Memory B cell (primary cell): ENCODE measurements at places on chromosomes 11 and 22.

DNA sequence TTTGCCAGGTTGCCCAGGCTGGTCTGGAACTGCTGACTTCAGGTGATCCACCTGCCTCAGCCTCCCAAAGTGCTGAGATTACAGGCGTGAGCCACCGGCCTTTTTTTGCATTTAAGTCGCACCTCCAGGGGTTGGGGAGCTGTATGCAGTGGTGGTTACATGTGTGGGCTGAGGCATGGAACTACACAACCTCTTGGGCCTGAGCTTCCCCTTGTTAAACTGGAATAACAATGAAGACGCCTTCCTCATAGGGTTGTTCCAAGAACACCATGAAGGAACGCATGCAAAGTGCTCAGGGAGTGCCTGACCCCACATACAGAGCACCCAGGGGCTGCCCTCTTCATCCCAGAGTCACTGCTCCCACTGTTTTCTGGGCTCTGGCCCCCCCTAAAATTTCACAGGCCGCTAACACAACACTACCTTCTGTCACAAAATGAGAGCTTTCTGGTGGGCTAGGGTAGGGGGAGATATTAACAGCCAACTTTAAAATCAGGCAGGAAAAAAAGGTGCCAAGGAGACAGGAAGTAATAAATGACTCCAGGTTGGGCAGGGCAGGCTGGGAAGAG is 1.3 kb upstream of the FAM118A start:
- H3K27ac ChIP-seq = peak overlapping the region; percentile 92
- H3K4me1 ChIP-seq = peaks cover 26% of the 10 kb centered on the region
- no peaks in the 10 kb centered on the region for H3K27me3 ChIP-seq
- no peak for DNase-seq
- no peaks in the 10 kb centered on the region for H3K36me3 ChIP-seq
- H3K4me3 ChIP-seq = peak overlapping the region; percentile 90

DNA sequence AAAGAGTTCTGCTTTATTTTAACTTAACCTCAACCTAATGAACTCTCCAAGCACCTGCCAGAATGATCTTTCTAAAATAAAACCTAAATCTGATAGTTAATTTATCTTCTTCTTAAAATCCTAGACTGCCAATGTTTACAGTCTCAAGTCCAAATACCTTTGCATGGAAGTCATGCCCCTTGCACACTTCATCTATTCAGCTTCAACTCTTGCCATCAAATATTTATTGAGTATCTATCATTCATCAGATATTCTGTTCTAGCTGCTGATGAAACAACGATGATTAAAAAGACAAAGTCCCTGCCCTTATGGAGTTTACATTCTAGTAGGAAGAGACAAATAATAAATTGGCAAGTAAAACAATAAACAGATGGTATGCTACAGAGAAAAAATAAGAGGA is 101.7 kb downstream of the APOL5 start:
- H3K4me1 ChIP-seq = no peaks in the 10 kb centered on the region
- H3K27ac ChIP-seq = no peak overlapping the region
- DNase-seq = no peak
- no peak overlapping the region for H3K4me3 ChIP-seq
- H3K36me3 ChIP-seq = no peaks in the 10 kb centered on the region
- H3K27me3 ChIP-seq = peaks cover 15% of the 10 kb centered on the region

GRCh38 chr11:58968251-58968711 is 29.0 kb downstream of the GLYATL1 start:
- H3K4me1 ChIP-seq = no peaks in the 10 kb centered on the region
- peaks cover 14% of the 10 kb centered on the region for H3K36me3 ChIP-seq
- H3K27me3 ChIP-seq = no peaks in the 10 kb centered on the region
- no peak overlapping the region for H3K27ac ChIP-seq
- H3K4me3 ChIP-seq = no peak overlapping the region
- DNase-seq = no peak

- peaks cover 18% of the 10 kb centered on the region for H3K4me1 ChIP-seq
- DNase-seq = no peak
- H3K4me3 ChIP-seq = no peak overlapping the region
- no peaks in the 10 kb centered on the region for H3K36me3 ChIP-seq
Observed at GRCh38 chr11:122755941-122756340, 82.4 kb upstream of the CRTAM start.

DNA sequence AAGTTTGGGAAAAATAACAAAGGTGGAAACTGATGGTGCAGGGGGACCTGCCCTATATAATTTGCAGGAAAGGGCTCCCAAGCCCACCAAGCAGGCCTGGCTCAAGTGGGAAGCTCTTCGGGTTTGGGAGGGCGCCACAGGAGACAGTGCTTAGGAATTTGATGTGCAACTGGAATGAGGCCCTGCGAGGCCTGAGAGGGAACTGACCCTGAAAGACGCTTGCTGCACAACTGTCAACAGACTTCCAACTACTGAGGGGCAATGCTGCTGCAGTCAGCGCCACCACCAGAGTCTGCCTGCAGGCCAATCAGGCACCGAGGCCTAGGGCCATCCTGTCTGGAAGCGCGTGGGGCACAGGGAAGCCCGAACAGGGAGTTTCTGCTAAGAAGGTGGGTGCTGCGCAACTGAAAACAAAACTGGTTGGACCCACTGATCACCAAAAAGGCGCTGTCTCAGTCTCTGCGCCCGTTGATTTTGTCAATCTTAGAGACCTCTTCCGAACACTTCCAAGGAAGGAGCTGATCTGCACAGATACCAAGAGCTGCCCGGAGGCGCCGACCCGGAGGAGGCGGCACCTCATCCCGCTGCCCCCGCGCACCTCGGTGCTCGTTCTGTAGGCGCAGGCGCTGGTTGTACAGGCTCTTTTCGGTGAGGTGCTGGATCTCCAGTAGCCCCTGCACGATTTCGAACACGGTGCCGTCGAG is 667 bp downstream of the DGCR6L start:
- no peak for DNase-seq
- peak overlapping the region; percentile 87 for H3K4me3 ChIP-seq
- H3K4me1 ChIP-seq = peaks cover 10% of the 10 kb centered on the region

DNA sequence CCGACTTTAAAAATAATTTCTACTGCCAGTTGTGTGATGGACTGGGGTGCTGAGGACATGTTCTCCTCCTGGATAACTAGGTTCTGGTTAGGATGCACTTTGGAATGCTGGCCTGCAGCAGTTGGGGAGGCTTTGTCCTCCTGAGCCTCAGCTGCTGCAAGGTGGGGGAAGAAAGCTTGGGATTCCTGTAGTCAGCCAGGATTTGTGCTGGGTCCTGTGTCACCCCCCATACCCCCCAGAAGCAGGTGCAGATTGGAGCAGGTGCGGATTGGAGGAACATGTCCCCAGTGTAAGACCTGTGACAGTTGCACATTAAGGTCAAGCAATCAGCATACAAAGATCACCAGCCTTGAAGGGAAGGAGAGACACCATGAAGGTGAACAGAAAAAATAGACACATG is 51.1 kb downstream of the MED15 start:
- no peaks in the 10 kb centered on the region for H3K27me3 ChIP-seq
- H3K4me1 ChIP-seq = peaks cover 13% of the 10 kb centered on the region
- no peak overlapping the region for H3K4me3 ChIP-seq
- peak overlapping the region; percentile 17 for H3K27ac ChIP-seq
- DNase-seq = no peak
- peaks cover 44% of the 10 kb centered on the region for H3K36me3 ChIP-seq

- no peak overlapping the region for H3K27ac ChIP-seq
- H3K27me3 ChIP-seq = no peaks in the 10 kb centered on the region
- no peak for DNase-seq
Observed at GRCh38 chr22:41770715-41771468, 29.6 kb upstream of the CCDC134 start.

DNA sequence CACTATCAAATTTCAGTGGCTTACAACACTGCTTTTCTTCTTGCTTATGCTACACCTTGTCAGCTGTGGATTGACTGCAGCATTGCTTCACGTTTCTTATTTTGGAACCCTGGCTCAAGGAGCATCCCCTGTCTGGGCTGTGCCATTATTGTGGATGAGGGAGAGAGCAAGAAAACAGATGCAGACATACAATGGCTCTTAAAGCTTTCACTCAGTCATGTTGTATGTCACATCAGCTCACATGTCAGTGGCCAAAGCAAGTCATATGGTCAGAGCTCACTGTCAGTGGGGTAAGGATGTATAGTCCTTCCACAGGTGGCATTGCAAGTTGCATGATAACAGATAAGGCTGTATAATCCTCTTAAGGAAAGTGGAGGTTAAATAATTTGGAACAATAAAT is 10.0 kb downstream of the ARHGEF12 start:
- H3K4me1 ChIP-seq = peaks cover 27% of the 10 kb centered on the region
- peaks cover 2% of the 10 kb centered on the region for H3K36me3 ChIP-seq
- no peak overlapping the region for H3K27ac ChIP-seq
- DNase-seq = no peak
- H3K27me3 ChIP-seq = peaks cover 20% of the 10 kb centered on the region

GRCh38 chr22:41940832-41941765 is 5.9 kb downstream of the CENPM start:
- H3K4me3 ChIP-seq = peak overlapping the region; percentile 63
- H3K27me3 ChIP-seq = no peaks in the 10 kb centered on the region
- peaks cover 44% of the 10 kb centered on the region for H3K4me1 ChIP-seq
- H3K36me3 ChIP-seq = no peaks in the 10 kb centered on the region
- peak overlapping the region; percentile 100 for H3K27ac ChIP-seq
- peak; percentile 90 for DNase-seq

GRCh38 chr11:12806113-12806512 is 131.9 kb downstream of the TEAD1 start:
- H3K27me3 ChIP-seq = peaks cover 6% of the 10 kb centered on the region
- no peak for DNase-seq
- no peak overlapping the region for H3K27ac ChIP-seq

GRCh38 chr22:26781596-26781995 is 124.2 kb downstream of the MIAT start:
- H3K27me3 ChIP-seq = no peaks in the 10 kb centered on the region
- no peak overlapping the region for H3K27ac ChIP-seq
- no peak for DNase-seq
- peaks cover 3% of the 10 kb centered on the region for H3K4me1 ChIP-seq
- no peak overlapping the region for H3K4me3 ChIP-seq

GRCh38 chr11:88103337-88104206 is 71.7 kb downstream of the RAB38 start:
- peaks cover 2% of the 10 kb centered on the region for H3K27me3 ChIP-seq
- H3K4me1 ChIP-seq = no peaks in the 10 kb centered on the region
- H3K27ac ChIP-seq = no peak overlapping the region

DNA sequence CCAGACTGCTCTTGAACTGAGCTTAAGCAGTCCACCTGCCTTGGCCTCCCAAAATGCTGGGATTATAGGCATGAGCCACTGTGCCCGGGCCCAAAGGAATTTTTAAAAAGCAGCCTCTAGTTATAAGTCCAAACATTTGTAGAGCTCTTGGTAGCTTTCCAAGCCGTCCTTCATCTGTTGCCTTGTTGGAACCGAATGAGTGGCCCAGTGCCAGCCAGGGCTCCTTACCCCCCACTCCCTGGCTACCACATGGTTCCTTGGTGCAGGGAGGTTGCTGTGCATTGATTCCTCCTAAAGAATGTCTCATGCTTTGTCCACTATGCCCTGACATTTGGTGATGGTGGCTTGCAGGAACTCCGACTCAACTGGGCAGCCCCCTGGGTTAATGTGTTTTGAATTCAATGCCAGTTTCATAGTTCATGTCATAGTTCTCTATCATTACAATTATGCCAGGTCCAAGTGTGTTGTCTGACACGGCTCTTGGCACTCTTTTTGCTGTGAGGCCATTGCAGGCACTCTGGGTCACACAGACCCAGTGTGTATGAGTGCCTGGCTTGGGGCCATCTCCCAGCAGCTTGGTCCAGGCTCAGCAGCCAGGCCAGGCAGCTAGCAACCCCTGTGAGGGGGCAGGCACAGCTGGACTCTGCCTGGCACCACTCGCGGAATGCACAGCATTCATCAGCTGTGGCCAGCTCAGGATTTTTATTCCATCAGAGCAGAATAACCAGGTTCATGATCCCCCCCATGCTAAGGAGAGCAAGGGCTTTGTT is 13.3 kb upstream of the MICALL1 start:
- H3K4me3 ChIP-seq = no peak overlapping the region
- H3K27me3 ChIP-seq = no peaks in the 10 kb centered on the region
- no peak overlapping the region for H3K27ac ChIP-seq
- DNase-seq = no peak

DNA sequence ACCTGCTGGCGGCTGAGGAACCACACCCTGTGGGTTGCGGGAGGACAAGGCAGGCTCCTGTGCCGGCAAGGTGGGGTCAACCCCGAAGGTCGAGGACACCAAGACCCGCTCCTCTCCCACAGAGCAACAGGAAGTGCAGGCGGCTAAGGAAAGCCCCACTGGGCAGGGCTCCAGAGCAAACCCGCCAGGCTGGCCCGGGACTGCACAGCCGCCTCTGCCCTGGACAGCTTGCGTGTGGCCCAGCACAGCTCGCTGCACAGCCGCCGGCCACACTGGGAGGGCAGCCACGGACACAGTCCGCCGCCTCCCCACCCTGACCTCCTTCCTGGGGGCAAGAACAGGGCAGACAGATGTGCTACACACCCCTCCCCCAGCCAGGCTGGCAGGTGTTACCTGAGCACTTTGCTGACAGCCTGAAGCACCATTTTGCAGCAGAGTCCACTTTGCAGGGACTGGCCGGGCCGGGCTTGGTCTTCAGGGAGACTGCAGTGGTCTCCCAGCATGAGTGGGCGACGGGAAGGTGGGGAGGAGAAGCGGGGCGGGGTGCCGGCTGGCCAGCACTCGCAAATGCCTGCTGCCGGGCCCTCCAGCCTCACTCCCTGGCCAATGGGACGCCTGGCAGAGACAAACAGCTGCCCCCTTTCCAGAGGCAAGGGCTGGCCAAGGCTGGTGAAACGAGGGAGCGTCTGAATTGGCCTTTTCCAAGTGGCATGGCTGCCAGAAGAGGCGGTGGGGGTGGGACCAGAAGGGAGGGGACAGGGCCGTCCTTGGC is at the start of gene MOB2:
Gene MOB2, minus strand, starts transcription at position 726 of the 772 bp plus-strand sequence. Its CDS starts 223 bp downstream, at position 503.
- H3K27ac ChIP-seq = peak within 1 kb of the TSS; percentile 42
- peaks cover 21% of the 10 kb centered on the region for H3K4me1 ChIP-seq
- no peaks in the 10 kb centered on the region for H3K27me3 ChIP-seq
- peak within 1 kb of the TSS; percentile 59 for H3K4me3 ChIP-seq
- H3K36me3 ChIP-seq = no peaks in the 10 kb centered on the region

GRCh38 chr22:40670058-40670457 is 9.2 kb upstream of the MCHR1 start:
- H3K27me3 ChIP-seq = no peaks in the 10 kb centered on the region
- no peak for DNase-seq
- H3K27ac ChIP-seq = no peak overlapping the region
- H3K4me3 ChIP-seq = no peak overlapping the region
- no peaks in the 10 kb centered on the region for H3K36me3 ChIP-seq
- peaks cover 4% of the 10 kb centered on the region for H3K4me1 ChIP-seq

DNA sequence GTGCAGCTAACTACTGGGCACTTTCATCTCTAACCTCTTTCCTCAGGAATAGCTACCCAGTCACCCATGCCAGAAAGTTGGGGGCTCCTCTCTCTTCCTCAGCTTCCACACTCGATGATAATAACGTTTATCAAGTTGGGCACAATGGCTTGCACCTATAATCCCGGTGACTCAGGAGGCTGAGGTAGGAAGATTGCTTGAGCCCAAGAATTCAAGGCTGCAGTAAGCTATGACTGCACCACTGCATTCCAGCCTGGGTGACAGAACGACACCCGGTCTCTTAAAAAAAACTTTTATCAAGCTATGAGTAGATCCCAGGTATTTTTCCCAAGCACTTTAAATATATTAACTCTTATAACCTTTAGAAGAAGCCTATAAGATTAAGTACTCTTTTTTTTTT is 2.0 kb downstream of the SF3A1 start:
- H3K27ac ChIP-seq = peak overlapping the region; percentile 99
- peaks cover 41% of the 10 kb centered on the region for H3K4me1 ChIP-seq
- peaks cover 25% of the 10 kb centered on the region for H3K36me3 ChIP-seq
